ENCODE measurements at places on chromosomes 1 and 21.

DNA sequence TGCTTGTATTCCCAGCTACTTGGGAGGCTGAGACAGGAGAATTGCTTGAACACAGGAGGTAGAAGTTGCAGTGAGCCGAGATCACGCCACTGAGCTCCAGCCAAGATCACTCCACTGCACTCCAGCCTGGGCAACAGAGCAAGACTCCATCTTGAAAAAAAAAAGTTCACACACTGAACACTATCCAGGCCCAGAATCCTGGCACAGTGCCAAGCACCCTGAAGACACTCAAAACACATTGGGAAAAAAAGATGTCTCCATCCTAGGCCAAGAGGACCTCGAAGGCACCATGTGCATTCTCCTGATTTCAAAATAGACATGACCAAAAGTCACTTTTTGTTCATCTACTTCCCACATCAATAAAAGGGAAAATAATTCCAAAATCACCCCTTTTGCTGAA, 38.7 kb downstream of the SLC9A1 start:
- no peak for DNase-seq

DNA sequence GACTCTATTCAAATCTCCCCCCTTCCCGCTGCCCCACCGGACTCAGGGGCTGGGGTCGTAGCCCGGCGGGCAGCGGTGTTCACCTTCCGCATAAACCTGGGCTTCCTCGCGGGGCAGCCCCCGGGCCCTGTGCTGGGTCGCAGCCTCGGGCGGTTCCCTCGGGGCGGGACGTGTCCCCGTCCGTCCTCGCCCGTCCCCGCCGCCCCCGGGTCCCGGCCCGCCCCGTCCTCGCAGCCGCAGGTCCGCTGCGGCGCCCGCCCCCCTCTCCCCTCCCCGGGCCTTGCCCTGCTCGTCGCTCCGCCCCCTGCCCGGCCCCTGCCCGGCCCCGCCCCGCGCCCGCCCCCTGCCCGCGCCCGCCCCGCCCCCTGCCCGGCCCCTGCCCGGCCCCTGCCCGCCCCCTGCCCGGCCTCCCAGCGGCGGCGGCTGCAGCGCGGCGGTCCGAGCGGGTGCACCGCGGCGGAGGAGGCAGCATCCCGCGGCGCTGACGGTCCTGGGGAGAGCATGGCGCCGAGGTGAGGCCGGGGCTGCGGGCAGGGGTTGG, at the start of gene COL18A1:
Gene COL18A1, plus strand, starts transcription at position 436 of the 541 bp plus-strand sequence. Its CDS starts 66 bp downstream, at position 502.
- DNase-seq = no peak

DNA sequence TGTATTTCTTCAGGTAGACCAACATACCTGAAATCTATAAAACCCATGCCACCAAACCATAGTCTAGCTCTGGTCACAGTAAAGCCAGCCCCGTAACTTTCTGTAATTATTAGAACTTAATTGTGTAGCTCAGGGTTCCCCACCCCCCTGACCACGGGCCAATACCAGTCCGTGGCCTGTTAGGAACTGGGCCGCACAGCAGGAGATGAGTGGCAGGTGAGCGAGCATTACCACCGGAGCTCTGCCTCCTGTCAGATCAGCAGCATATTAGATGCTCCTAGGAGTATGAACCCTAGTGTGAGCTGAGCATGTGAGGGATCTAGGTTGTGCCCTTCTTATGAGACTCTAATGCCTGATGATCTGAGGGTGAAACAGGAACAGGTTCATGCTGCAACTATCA, 14.6 kb downstream of the TENT5C start:
- no peak for DNase-seq

DNA sequence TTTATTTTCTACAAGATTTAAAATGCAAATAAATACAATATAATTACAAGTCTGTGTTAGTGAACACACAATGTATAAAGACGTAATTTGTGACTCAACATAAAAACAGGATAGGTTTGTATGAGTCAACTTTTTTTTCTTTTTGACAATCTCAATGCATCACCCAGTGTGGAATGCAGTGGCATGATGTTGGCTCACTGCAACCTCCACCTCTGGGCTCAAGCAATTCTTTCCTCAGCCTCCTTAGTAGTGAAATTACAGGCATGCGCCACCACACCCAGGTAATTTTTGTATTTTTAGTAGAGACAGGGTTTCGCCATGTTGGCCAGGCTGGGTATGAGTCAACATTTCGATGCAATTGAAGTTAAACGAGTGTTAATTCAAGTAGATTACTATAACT, 5.9 kb upstream of the SPRR2E start:
- DNase-seq = no peak

GRCh38 chr1:225481738-225482137, 53.9 kb upstream of the LBR start:
- no peak for DNase-seq

- DNase-seq = no peak
Measured at GRCh38 chr1:111556325-111557037, 53.0 kb upstream of the ADORA3 start.

GRCh38 chr1:33400153-33400911, 30.6 kb downstream of the PHC2 start:
- no peak for DNase-seq

DNA sequence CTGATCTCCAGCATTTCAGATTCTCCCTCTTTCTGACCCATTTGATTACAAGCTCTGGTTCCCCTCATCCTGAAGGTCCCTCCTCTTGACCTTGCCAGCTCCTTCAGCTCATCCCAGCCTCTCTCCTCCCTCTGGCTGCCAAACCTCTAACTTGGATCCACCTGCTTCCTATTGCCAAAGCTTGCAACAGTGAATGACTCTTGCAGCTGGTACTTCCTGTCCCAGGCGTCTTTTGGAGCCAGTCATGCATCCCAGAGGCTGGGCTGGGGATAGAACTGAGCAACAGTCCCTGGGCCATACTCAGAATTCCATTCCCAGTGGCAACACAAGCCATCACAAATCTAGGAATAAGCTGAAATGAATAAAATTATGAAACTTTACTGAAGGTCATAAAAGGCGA, 27.7 kb upstream of the SPOCD1 start:
- DNase-seq = peak; percentile 34

DNA sequence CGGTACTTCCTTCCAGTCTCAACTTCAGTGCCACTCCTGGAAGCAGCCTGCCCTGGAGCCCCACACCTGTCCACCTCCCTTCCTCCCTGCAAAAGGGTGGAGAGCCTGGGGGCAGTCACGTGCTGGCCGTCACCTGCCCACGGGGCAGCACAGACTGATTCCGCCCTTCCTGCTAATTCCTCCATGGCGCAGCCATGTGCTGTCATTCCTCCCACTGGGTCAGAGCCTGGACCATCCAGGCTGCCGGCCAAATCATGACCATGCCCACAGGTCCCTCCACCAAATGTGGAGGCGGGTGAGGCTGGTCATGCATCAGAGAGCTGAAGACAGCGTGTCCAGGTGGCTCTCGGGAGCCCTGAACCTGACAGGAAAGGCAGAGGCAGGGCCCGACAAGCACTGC, 24.4 kb upstream of the GPR153 start:
- no peak for DNase-seq

DNA sequence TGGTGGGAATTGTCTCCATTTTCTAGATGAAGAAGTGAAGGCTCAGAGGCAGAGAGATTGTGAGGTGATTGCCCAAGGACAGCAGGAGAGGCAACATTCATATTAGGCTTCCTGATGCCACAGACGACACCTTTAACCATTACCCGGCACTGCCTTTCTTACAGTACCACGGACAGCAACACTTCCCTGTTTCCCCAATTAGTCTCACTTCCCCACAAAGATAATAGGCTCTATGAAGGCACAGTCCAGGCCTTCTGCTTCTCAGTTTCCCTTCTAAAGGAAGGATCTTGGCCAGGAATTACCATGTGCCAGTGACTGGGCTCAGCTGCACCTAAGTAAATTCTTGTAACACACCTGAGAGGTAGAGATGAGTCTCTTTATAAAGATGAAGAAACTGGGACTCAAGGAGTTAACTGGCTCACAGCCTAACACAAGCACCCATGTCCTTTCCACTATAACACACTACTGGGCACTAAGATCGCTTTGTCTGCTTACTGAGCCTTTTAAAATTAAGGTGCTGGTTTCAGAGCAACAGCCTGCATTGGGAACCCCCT, 9.6 kb downstream of the IGSF9 start:
- no peak for DNase-seq

- no peak for DNase-seq
Measured at GRCh38 chr1:91022518-91022929, 689 bp upstream of the ZNF644 start.

GRCh38 chr1:110948038-110948810, 15.5 kb downstream of the LRIF1 start:
- no peak for DNase-seq

Measured in spinal cord (tissue), 10 donors.